ENCODE measurements at places on chromosomes 13 and 19.

DNA sequence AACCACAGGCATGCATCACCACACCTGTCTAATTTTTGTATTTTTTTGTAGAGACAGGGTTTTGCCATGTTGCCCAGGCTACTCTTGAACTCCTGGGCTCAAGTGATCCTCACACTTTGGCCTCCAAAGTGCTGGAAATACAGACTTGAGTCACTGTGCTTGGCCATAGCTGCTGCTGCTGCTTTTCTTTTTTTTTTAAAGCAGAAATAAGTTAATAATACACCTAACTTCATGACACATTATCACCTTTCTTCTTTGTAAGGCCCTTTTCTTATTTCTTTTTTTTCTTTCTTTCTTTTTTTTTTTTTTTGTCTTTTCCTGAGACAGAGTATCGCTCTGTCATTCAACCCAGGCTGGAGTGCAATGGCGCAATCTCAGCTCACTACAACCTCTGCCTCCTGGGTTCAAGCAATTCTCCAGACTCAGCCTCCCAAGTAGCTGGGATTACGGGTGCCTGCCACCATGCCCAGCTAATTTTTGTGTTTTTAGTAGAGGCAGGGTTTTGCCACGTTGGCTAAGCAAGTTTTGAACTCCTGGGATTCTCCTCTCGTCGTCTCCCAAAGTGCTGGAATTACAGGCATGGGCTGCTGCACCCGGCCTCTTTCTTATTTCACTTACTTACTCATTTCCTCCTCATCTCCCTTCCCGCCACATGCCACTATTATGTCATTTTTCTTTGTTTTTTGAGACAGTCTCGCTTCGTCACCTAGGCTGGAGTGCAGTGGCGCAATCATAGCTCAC is 8.7 kb downstream of the SHKBP1 start:
- peak; percentile 72 for DNase-seq

DNA sequence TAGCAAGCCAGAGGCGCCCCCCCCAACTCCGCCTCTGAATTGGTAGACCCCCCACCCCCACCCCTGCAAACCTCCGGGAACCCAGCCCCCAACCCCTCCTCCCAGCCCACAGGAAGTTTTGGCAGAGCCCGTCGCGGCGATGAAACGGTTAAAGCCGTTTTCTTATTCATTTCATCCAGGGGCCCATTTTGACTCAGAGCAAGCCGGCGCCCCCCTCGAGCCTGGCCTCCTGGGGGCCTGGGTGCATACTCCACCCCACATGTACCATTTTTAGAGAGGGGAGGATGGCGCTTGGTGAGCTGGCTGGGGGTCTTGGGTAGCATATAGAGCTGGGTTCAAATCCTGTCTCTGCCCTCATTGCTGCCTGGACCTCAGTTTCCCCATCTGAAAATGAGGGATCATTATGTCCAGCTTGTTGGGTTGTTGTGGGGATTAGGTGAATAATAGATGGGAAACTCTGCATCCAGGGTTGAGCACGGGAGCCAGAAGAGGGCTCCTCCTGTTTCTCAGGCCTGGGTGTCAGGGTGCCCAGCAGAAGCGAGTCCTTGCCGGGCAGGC is 7.9 kb upstream of the JUNB start:
- no peak for DNase-seq

DNA sequence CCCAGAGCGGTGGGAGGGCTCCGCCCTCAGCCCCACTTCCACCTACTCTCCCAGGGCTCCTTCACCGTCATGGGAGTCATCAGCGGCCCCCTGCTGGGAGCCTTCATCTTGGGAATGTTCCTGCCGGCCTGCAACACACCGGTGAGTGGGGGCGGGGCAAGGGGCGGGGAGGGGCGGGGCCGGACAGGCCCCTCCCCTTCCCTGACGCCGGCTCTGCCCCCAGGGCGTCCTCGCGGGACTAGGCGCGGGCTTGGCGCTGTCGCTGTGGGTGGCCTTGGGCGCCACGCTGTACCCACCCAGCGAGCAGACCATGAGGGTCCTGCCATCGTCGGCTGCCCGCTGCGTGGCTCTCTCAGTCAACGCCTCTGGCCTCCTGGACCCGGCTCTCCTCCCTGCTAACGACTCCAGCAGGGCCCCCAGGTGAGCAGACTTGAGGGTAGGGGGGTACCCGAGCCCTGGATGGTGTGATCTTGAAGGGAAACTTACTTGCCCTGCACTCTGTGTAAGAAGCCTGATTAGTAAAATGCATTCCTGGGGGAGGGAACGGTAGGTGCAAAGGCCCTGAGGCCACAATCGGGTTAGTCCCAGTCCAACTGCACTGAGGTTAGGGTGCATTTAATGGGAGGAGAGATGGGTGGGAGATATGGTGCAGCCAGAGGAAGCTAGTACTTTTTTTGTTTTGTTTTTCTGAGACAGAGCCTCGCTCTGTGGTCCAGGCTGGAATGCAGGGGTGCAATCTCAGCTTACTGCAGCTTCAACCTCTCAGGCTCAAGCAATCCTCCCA is 12.1 kb downstream of the SLC5A5 start:
- no peak for DNase-seq

GRCh38 chr13:38024431-38024830 is 154.9 kb upstream of the TRPC4 start:
- no peak for DNase-seq

DNA sequence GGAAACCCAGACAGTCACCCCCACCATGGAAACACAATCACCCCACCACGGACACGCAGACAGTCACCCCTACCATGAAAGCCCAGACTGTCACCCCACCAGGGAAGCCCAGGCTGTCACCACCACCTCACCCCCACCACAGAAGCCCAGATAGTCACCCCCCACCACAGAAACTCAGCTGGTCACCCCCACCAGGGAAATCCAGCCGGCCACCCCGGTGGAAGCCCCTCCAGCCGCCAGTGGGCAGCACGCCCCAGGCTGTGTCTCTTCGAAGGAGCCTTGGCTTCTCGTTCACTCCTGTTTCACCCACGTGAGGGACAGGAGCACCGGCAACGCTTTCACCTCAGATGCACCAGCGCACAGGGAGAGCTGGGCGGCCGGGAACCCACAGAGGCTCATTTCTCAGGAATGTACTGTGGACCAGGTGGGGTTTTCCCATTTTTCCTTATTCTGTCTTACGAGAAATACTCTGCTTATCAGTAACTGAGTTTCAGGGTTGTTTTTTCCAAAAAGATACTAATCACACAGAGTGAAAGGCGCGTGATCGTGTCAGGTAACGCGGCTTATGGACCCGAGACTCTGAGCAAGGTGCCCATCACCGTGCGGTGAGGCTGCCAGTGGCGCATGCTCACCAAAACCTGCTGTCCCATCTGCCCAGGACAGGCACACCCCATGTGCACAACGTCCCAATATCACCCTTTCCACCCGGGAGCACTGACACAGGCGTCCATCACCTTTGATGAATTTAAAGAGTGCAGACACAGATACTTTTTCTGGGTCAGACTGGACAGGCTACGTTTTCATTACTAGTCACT is 28.0 kb downstream of the CARS2 start:
- no peak for DNase-seq

- DNase-seq: peak; percentile 90
Measured at GRCh38 chr19:18464646-18465045, 26.7 kb upstream of the ISYNA1 start.

DNA sequence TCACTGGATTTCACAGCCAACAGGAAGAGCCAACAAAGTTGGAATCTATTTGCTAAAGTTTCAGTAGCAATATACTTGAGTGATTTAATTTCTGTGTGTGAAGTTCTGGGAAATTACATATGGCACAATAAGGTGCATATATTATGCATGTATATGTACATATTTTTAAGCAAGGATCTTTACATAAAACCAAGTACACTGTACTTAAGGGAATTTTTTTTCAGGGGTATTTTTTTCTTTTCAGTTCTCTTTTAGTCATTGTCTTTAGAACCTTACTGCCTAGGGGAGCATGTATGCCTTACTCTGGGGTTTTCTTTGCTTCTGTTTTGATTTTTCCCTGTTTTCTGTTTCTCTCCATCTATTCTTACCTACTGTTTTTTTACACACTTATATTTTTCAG is 7.4 kb downstream of the RAP2A start:
- DNase-seq: no peak

GRCh38 chr19:48963371-48964204 is 1.5 kb upstream of the FTL start:
- DNase-seq: peak; percentile 68

- DNase-seq: peak; percentile 74
Measured at GRCh38 chr13:99269627-99270241, 11.6 kb upstream of the GPR18 start.

- DNase-seq: no peak
Measured at GRCh38 chr19:54062643-54063042, 1.1 kb downstream of the VSTM1 start.

DNA sequence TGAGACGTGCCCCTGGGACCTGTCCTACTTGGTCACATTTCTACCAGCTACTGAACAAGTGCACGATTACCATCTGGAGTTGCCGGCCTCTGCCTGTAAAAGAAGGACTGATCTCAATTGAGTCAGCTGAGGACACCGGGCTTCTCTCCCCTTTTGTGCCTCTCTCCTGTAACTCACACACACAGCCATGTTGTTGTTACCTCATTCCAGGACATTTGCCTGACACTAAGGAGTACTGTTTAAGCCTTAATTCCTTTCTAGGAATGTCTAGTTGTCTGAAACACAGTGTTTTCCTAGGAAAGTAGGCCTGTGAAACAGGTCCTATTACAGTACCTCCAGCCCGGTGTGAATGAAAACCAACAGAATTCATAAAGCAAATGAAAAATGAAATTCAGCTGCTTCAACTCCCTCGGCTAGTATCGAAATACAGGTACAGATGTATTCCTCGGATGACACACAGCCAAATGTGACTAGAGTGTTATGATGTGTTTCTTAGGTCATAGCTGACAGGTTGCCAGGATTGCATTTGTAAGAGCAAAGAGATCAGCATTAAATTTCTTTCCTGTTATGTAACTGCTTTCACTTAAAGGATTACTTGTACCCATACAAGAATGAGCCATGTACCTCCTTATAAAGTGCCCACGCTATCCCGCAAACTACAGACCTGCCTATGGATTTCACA is 152.0 kb upstream of the IRS2 start:
- peak; percentile 78 for DNase-seq

GRCh38 chr13:62057286-62057685 is 641.6 kb upstream of the PCDH20 start:
- no peak for DNase-seq

GRCh38 chr13:36913463-36913862 is 6.6 kb downstream of the SMAD9 start:
- DNase-seq: no peak

- DNase-seq: peak; percentile 38
Measured at GRCh38 chr13:31929031-31929770, 102.4 kb upstream of the FRY start.

GRCh38 chr19:9854282-9854846 is 19.2 kb downstream of the PIN1 start:
- no peak for DNase-seq

DNA sequence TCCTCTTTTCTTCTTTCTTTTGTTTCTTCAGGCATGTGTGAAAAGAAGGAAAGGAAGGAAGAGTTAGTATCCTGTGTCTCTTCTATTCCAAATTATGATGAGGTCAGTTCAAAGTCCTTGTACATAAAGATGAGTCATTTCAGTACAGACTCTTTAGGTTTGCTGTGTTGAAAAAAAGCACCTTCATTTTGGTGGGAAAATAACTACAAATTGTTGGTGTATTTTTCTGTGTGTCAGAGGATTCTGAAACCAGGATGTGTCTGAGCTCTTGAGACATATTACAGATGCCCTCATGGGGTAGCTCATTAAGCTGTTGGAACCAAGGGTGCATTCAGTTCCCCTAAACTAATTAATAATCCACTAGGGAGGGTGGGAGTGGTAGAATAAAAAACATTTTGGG is 5.8 kb upstream of the HSPH1 start:
- DNase-seq: no peak

DNA sequence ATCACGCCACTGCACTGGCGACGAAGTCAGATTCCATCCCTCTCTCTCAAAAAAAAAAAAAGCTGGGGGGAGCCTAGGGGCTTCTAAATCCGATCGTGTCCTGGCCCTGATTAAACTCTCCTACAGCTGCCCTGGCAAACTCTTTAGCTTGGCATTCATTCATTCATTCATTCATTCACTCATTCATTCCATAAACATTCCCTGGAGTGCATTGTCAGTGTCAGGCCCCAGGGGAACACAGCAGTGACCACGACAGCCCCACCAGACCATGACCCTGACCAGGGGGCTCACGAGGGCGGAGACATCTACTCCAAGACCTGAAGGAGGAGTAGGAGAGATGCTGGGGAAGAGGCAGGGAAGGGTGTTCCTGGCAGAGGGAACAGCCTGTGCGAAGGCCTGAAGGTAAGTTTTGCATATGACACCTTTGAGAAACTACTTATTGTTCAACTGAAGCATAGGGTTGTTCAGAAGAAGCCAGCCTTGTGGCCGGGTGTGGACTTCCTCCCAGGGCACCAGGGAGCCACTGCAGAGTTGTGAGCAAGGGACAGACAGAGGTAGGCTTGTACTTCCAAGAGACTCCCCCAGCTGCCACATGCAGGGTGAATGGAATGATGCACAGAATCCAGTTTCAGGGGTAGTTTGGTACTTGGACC is 24.5 kb downstream of the CEACAM16 start:
- no peak for DNase-seq

DNA sequence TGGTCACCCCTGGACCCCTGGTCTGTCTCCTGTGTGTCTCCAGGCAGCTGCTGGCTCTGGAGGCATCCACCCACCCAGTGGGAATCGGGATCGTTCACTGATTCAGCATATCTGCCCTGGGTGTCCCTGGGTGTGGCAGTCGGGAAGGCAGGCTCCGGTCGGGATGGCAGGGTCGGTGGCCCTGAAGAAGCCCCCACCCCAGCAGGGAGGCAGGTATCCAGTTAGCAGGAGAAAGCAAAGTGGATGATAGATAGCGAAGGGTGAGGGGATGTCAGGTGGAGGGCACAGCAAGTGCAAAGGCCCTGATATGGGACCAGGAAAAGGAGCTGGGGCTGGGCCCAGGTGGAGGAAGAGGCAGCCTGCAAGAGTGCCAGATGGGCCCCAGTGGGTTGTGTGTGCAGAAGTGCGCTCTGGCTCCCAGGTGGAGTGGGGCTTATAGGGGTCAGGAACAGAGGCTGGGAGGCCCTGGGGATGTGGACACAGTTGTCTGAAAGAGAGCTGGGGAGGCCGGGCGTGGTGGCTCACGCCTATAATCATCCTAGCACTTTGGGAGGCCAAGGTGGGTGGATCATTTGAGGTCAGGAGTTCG is 2.3 kb downstream of the SSBP4 start:
- DNase-seq: no peak

- no peak for DNase-seq
Measured at GRCh38 chr19:31613683-31614219, 264.5 kb upstream of the TSHZ3 start.
